ENCODE measurements at places on chromosomes 4 and X. TPM values are rescaled to one million over a fixed set of nuclear protein-coding genes. Genes with fewer than 3 reads are reported as not detected.

DNA sequence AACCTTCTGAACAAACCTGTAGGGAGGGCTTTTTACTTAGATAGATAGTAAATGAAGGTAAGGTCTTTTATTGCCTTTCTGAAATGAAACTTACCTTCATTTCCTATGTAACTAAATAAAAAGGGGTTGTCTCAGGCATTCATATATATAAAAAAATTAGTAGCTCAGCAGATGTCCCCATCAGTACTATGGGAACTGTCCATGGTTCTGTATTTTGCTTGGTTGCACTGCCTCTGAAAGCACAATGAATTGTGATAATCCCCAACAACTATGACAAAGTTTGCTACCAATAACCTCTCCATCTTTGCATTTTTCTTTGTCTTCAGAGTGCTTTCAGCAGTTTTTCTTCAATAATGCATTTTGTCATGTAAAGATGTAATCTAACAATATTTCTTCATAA, 222.4 kb downstream of the SLIT2 start:
- ATAC-seq, result no peak

DNA sequence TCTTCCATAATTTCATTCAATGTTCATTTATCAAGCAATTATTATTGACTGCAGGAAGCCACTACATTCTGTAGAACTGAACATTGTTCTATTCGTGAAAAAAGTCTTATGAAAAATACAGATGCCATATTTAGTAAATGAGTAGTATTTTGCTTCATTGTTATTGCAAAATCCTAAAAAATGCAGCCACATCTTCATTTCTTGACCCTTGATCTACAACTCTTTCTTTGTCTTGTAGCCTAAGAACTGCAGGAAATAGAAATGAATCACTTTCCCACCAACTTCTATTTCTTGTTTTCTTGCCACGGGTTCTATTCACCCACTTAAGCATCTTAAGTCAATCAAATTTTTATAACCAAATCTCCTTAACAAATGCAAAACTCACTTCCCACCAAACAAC, 63.3 kb downstream of the KCNIP4 start:
- no peak for ATAC-seq

TMSB15C gene
- total RNA-seq, result 0.12 TPM

BEX5 gene
- 0.80 TPM for total RNA-seq

DNA sequence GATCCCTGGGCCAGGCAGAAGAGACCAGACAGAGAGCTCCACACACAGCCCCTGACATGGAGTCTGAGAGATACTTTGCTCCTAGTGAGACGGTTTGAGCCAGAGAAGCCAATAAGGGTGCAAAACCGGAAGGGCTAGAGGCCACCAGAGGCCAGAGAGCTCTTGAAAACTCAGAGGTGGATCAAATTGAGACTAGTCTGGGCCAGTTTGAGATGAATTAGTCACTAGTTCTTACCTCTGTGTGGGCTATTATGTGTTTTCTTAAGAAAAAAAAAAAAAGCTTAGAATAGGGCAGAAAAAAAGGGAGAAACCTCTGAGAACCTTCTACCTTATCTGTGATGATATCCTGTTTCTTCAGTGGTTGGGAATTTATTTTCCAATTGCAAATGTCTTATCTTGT, 110.4 kb upstream of the EDNRA start:
- peak; percentile 53 for ATAC-seq

PDE5A gene
- total RNA-seq, result 1.7 TPM

GRCh38 chrX:109857584-109858228, 124.6 kb upstream of the ACSL4 start:
- ATAC-seq, result peak; percentile 48

GRID2 gene
- not detected for total RNA-seq

HPSE gene
- 15.4 TPM for total RNA-seq

PLS3 gene
- total RNA-seq, result 145 TPM

Measured in esophagus mucosa (tissue), 1 donor.